ENCODE measurements at places on chromosomes 12 and 14. TPM values are rescaled to one million over a fixed set of nuclear protein-coding genes. Genes with fewer than 3 reads are reported as not detected.

DNA sequence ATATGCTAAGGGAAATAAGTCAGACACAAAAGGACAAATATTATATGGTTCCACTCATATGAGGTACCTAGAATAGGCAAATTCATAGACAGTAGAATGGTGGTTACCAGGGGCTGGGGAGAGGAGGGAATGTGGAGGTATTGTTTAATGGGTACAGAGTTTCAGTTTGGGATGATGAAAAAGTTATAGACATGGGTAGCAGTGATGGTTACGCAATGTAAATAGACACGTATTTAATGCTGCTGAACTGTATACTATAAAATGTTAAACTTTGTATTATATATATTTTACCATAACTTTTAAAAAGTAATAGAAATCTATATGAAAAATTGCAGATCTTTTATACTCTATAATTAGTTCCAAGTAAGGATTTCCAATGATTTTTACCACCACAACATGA lies 71.2 kb downstream of the CDK17 start:
- no peak for DNase-seq
- no peaks in the 10 kb centered on the region for H3K27me3 ChIP-seq
- no peaks in the 10 kb centered on the region for H3K36me3 ChIP-seq
- no peaks in the 10 kb centered on the region for H3K4me1 ChIP-seq
- no peak overlapping the region for H3K27ac ChIP-seq

- H3K4me1 ChIP-seq: peaks cover 13% of the 10 kb centered on the region
- H3K27me3 ChIP-seq: no peaks in the 10 kb centered on the region
- H3K36me3 ChIP-seq: no peaks in the 10 kb centered on the region
- peak overlapping the region; percentile 84 for H3K27ac ChIP-seq
- H3K4me3 ChIP-seq: no peak overlapping the region
- DNase-seq: peak; percentile 88
Measured at GRCh38 chr12:113299619-113300237, 35.2 kb downstream of the SLC8B1 start.

- H3K4me1 ChIP-seq: no peaks in the 10 kb centered on the region
- no peak overlapping the region for H3K27ac ChIP-seq
- no peaks in the 10 kb centered on the region for H3K27me3 ChIP-seq
- no peak overlapping the region for H3K4me3 ChIP-seq
Measured at GRCh38 chr12:88067301-88067700, 38.1 kb upstream of the C12orf50 start.

DNA sequence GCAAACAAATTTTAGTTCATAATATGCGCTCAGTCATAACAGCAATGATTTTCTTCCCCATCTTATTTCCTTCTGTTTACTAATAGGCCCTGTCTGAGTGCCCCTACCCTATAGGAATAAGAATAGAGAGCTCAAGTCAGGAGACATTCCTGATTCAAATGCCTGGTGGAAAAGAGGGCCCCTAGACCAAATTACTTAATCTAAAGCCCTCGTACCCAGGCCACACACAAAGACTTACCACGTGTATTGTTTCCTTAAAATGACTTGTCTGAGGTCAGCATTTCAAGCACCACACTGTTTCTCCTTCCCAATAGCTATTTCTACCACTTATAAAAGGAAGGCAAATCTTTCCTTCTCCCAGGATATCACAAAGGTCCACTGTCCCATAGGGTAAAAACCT lies 314.9 kb upstream of the TMTC1 start:
- H3K4me1 ChIP-seq: no peaks in the 10 kb centered on the region
- no peak overlapping the region for H3K4me3 ChIP-seq
- no peak for DNase-seq
- peak overlapping the region; percentile 45 for H3K27ac ChIP-seq

DNA sequence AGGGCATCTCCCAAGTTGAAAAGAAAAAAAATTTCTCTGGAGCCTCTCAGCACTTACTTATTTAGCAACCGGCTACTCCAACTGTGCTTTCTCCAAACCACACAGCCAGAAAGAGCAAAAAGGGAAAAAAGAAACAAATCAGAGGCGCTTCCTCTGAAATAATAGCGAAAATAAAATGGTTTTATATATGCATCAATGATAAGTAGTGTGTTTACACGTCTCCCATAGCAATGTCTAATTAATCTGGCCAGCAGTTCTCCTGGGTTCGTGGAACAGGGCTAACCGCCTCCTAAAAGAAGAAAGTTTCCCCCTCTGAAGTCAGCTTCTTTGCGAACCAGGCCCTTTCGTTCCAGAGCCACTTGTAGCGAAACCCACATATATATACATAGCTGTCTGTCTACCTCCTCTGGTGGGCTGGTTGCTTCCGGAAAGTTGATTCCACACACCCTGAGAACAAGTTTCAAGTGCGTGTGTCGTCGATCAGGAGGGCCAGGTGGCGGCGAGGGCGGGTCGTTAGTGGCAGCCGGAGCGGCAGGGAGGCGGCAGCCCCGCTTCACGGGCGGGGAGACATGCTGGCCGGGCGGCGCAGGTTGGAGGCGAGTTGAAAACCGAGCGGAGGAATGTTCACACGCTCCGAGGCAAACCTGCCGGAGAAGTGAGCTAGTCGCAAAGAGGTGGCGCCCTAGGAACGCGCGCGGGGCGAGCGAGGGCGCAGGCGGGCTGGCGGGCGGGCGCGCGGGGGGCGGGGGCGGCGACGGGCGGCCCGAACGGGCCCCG lies 2.7 kb downstream of the PTHLH start:
- peak; percentile 76 for DNase-seq
- H3K4me3 ChIP-seq: peak overlapping the region; percentile 77
- peak overlapping the region; percentile 25 for H3K27ac ChIP-seq
- peaks cover 25% of the 10 kb centered on the region for H3K4me1 ChIP-seq
- no peaks in the 10 kb centered on the region for H3K36me3 ChIP-seq
- peaks cover 84% of the 10 kb centered on the region for H3K27me3 ChIP-seq

- DNase-seq: no peak
- H3K4me3 ChIP-seq: no peak overlapping the region
- no peaks in the 10 kb centered on the region for H3K36me3 ChIP-seq
- H3K4me1 ChIP-seq: peaks cover 5% of the 10 kb centered on the region
- no peak overlapping the region for H3K27ac ChIP-seq
Measured at GRCh38 chr14:84298663-84299195, 1231.2 kb upstream of the FLRT2 start.

DNA sequence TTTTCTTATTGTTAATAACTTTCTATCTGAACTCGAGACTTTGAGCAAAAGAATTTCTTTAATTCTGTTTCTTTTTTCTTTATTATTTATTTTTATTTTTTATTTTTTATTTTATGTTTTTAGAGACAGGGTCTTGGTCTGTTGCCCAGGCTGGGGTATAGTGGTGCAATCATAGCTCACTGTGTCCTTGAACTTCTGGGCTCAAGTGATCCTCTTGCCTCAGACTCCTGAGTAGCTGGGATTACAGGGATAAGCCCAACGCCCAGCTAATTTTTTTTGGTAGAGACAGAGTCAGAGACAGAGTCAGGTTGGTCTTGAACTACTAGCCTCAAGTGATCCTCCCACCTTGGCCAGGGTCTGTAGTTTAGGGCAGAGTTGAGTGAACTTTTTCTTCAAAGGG lies 18.5 kb downstream of the METAP2 start:
- no peaks in the 10 kb centered on the region for H3K4me1 ChIP-seq
- no peak overlapping the region for H3K4me3 ChIP-seq
- H3K36me3 ChIP-seq: peaks cover 5% of the 10 kb centered on the region
- no peaks in the 10 kb centered on the region for H3K27me3 ChIP-seq

Gene PIWIL1
- total RNA-seq: not detected

- no peaks in the 10 kb centered on the region for H3K4me1 ChIP-seq
- H3K27ac ChIP-seq: no peak overlapping the region
- H3K4me3 ChIP-seq: no peak overlapping the region
- no peaks in the 10 kb centered on the region for H3K27me3 ChIP-seq
Measured at GRCh38 chr12:68638171-68638570, 27.5 kb downstream of the RAP1B start.

Gene DCAF4
- 21.6 TPM for total RNA-seq

GRCh38 chr12:17235996-17236395 lies 630.0 kb upstream of the LMO3 start:
- no peaks in the 10 kb centered on the region for H3K36me3 ChIP-seq
- H3K4me3 ChIP-seq: no peak overlapping the region
- H3K27ac ChIP-seq: no peak overlapping the region
- no peak for DNase-seq
- H3K4me1 ChIP-seq: no peaks in the 10 kb centered on the region
- no peaks in the 10 kb centered on the region for H3K27me3 ChIP-seq

Gene SLC25A21
- 1.6 TPM for total RNA-seq

DNA sequence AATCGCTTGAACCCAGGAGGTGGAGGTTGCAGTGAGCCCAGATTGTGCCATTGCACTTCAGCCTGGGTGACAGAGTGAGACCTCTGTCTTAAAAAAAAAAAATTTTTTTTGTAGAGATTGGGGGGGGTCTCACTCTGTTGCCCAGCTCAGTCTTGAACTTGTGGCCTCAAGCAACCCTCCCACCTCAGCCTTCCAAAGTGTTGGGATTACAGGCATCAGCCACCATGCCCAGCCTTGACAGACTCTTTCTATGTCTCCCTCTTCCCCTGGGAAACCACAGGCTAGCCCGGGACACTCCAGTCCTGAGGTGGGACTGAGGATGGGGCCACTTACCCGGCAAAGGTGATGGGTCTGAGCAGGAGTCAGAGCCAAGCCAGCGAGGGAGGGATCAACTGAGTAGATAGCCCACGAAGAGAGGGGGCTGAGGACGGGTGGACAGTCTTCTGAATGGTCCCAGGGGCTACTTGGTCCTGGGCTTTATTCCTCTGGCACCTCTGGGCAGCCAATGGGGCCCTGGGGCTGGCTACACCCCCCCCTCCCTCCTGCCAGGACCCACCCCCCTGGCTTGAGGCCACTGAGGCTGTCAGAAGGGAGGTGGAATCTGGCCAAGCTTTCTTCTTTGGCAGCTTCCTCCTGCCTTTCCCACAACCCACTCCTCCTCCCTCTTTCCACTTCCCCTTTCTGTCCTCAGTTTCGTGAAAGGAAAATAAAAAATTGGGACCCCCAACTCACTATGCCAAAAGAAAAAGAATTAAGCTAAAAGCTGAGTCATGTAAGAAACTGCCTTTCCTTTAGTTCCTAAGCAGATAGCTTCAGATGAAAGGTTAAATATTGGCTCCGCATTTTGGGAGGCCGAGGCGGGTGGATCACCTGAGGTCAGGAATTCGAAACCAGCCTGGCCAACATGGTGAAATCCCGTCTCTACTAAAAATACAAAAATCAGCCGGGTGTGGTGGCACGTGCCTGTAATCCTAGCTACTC lies at the start of gene SDS:
TSS of gene SDS (minus strand) at position 453 of the 981 bp plus-strand sequence. CDS start 4,179 bp downstream, outside the sequence.
- no peaks in the 10 kb centered on the region for H3K36me3 ChIP-seq
- DNase-seq: peak; percentile 61
- H3K27ac ChIP-seq: no peak within 1 kb of the TSS
- no peaks in the 10 kb centered on the region for H3K27me3 ChIP-seq

DNA sequence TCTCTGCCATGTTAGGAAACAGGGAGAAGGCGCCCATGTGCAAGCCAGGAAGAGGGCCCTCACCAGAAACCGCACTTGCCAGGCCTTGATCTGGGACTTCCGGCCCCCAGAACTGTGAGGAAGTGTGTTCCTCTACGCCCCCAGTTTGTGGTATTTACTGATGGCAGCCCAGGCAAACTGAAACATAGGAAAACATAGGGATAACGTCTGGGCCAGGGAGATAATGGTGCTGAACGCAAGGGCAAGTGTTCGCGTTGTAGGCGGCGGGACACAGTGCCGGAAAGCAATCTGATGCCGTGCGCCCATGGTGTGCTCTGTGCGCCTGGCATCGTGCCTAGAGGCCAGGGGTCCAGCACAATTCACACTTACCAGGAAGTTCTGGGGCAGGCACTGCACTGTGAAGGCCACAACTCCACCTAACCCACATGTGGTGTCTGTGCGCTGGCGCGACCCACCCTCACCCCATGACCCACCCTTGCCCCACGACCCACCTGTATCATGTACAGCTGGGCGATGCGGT lies 53.6 kb downstream of the ARL6IP4 start:
- DNase-seq: no peak
- no peaks in the 10 kb centered on the region for H3K4me1 ChIP-seq
- H3K4me3 ChIP-seq: no peak overlapping the region
- no peaks in the 10 kb centered on the region for H3K36me3 ChIP-seq
- H3K27ac ChIP-seq: no peak overlapping the region

DNA sequence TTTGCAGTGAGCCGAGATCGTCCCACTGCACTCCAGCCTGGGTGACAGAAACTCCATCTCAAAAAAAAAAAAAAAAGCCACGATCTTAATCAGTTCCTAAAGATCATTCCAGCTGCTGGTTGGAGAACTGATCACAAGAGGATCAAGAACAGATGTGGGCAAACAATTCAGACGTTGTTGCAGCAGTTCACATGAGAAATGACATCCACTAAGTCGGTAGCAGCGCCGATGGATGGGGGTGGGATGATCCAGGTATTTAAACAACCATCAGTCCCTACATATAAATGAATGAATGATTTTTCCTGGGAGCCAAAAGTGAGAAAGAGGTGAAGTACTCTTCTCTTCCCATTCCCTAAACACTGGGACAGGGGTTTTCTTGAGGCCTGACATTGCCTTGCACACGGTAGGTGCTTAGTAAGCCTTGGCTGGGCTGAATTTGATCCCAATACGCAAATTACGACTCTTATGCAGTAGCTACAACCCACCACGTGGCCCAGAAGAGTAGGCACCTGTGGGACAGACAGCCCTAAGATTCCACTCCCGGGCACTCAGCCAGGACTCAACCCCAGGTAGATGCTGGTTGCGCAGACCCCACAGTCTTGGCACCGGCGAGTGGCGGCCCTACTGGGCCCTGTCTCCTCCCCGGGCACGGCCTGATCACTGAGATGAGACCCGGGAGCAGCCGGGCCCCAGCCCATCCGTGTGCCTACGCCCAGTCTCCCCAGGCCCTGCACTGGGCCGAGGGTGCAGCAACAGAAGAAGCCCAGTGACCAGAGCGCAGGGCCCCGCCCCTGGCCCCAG lies 565 bp downstream of the SPRYD3 start:
- peak overlapping the region; percentile 93 for H3K27ac ChIP-seq
- H3K27me3 ChIP-seq: no peaks in the 10 kb centered on the region
- peak overlapping the region; percentile 15 for H3K4me3 ChIP-seq
- H3K36me3 ChIP-seq: no peaks in the 10 kb centered on the region

- no peaks in the 10 kb centered on the region for H3K27me3 ChIP-seq
- H3K36me3 ChIP-seq: no peaks in the 10 kb centered on the region
- no peak for DNase-seq
- peak overlapping the region; percentile 29 for H3K27ac ChIP-seq
Measured at GRCh38 chr12:45973526-45973925, 16.8 kb downstream of the SCAF11 start.

Gene SLC38A4
- total RNA-seq: 37.3 TPM

GRCh38 chr14:99718031-99718810 lies 34.1 kb downstream of the CYP46A1 start:
- H3K4me1 ChIP-seq: no peaks in the 10 kb centered on the region
- DNase-seq: peak; percentile 1
- no peak overlapping the region for H3K4me3 ChIP-seq
- H3K27ac ChIP-seq: no peak overlapping the region

DNA sequence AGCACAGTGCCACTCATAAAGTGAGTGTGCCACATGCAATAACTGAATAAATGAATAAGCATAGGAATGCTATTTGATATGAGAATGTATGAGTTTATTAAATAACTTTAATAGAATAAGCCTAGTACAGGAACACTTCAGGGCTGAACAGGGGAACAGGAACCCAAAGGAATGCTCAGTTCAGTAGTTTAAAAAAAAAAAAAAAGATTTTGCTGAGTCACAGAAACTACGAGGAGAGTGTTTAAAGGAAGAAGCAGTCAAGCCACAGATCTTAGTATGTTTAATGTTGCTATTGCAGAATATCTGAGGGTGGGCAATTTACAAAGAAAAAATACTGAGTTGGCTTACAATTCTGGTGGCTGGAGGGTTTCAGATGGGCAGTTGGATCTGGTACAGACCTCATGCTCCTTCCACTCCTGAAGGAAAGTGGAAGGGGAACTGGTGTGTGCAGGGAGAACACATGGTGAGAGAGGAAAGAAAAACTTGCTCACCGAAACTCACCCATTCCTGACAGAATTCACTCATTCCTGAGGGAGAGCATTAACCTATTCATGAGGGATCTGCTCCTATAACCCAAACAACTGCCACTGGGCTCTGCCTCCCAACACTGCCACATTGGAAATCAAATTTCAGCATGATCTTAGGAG lies 880.3 kb upstream of the MGAT4C start:
- DNase-seq: peak; percentile 12
- H3K4me1 ChIP-seq: no peaks in the 10 kb centered on the region

All from hepatocyte (in vitro differentiated cells).